Activated T-cell treated with anti-CD3 and anti-CD28 coated beads, Interleukin-2, amount 50 U/mL, for 72 hours (primary cell): ENCODE measurements at places on chromosomes 2 and 18. TPM values are rescaled to one million over a fixed set of nuclear protein-coding genes. Genes with fewer than 3 reads are reported as not detected.

Gene AKAIN1
- not detected for total RNA-seq

Gene ZSWIM2
- total RNA-seq, result not detected

GRCh38 chr2:128091726-128092080 lies 703 bp downstream of the UGGT1 start:
- H3K4me1 ChIP-seq, result peaks cover 44% of the 10 kb centered on the region
- peak; percentile 7 for DNase-seq
- no peaks in the 10 kb centered on the region for H3K27me3 ChIP-seq
- H3K27ac ChIP-seq, result peak overlapping the region; percentile 96
- no peaks in the 10 kb centered on the region for H3K36me3 ChIP-seq

DNA sequence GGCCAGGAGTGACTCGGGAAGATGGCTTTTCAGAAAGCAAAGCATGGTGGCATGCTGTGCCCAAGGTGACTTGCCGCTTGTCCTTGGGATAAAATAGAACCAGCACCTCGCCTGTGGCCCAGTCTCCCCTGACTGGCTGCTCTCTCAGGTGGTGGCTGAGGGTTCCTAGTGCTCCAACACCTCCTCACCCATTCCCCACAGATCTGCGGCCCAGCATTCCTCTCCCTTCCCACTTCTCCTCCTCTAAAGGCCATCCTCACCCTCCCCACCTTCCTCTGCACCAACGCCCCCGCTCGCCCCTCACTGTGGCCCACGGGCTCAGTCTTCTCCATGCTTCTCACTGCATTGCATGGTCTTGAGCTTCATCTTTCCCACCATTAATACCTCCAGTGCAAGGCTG lies 132.4 kb downstream of the PXDN start:
- no peak overlapping the region for H3K4me3 ChIP-seq
- no peaks in the 10 kb centered on the region for H3K4me1 ChIP-seq
- H3K27me3 ChIP-seq, result peaks cover 16% of the 10 kb centered on the region
- no peak for DNase-seq
- no peaks in the 10 kb centered on the region for H3K36me3 ChIP-seq

DNA sequence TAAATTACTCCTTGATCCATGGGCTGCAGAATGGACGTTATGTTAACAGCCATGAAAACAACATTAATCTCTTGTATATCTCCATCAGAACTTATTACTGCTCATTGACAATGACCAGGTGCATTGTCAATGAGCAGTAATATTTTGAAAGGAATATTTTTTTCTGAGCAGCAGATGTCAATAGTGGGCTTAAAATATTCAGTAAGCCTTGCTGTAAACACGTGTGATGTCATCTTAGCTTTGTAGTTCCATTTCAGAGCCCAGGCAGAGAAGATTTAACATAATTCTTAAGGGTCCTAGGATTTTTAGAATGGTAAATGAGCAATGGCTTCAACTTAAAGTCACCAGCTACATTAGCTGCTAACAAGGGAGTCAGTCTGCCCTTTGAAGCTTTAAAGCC lies 26.6 kb downstream of the CFAP210 start:
- H3K27me3 ChIP-seq, result no peaks in the 10 kb centered on the region
- no peak overlapping the region for H3K27ac ChIP-seq
- H3K36me3 ChIP-seq, result no peaks in the 10 kb centered on the region
- no peaks in the 10 kb centered on the region for H3K4me1 ChIP-seq
- no peak for DNase-seq
- no peak overlapping the region for H3K4me3 ChIP-seq
